Frontal cortex (tissue), 4 donors: ENCODE measurements at places on chromosomes 1 and 21.

GRCh38 chr1:100861379-100861778, 33.3 kb downstream of the EXTL2 start:
- DNase-seq, result no peak

DNA sequence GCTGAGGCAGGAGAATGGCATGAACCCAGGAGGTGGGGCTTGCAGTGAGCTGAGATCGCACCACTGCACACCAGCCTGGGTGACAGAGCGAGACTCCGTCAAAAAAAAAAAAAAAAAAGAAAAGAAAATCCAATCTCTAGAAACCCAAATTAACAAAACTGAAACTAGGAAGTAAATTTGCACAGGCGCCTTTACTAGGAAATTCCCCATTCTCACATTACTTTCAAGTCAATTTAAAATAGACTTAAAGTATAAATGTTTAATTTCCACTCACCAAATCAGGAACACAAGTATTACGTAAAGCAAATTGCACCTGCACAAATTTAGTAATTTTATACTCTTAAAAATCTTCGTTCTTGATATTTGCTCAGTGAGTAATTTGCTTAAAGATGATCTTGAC, 67.8 kb upstream of the BCAR3 start:
- no peak for DNase-seq

DNA sequence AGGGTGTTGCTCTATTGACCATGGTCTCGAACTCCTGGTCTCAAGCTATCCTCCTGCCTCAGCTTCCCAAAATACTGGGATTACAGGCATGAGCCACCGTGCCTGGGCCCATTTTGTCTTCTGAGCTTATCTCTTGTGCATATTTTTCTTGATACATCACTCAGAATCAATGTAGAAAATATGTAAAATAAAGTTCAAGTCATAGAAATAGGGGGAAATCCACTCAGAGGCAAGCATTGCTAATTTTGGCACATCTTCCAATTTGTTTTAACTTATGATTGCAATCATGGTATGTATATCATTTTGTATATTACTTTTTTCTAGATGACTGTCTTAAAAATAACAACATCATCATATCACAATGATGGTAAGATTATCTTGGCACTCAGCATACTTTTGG, 21.6 kb downstream of the RIT1 start:
- no peak for DNase-seq

DNA sequence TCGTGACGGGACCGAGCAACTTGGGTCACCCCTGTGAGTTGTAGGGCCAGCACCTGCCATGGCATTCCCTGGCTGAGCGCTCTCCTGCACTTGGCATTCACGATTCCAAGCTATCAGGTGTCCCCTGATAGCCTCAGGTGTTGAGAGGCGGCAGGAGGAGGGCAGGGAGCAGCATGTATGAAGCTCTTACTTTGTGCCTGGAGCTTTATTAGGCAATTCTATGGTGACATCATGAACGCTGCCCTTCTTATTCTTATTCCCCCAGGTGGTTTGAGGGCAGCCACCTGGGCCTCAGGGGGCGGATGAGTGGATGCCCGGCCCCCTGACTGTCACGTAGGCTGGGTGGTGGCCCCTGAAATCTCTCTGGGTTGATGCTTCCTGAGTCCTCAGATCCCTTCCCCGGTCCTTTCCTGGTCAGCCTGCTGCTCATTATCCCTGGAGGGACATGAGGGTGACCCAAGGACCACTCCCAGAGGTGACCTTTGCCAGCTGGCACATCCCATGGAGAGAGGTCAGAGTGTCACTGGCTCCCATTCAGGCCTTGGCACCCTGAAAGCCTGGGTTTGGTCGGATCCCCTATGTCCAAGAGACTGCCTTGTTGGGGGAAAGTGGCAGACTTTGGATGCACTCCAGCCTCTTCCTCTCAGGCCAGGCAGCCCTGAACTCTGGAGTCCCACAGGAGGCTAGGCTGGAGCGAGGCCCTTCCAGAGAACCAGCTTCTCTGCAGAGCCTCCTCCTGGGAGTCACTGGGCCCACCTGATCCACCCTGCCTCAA, 51.9 kb downstream of the SPSB1 start:
- DNase-seq, result no peak

DNA sequence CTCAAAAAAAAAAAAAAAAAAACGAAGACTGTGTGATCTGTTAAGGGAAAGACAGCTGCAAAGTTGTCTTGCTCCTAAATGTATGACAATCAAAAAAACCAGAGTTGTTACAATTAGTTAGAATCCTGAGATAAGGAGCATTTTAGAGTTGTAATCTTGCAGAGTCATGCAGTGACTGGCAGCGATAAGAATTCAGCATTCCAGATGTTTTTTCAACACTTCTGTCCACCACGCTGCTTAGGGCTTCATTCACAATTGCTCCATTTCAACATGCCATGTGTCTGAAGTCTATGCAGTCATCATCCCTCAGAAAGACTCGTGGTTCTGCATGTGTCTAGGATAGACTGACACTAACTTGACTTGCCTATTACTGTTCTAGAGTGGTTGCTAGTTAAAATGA, 102.4 kb upstream of the BACE2 start:
- DNase-seq, result no peak

- DNase-seq, result no peak
Observed at GRCh38 chr1:18929686-18930085, 26.8 kb downstream of the IFFO2 start.

DNA sequence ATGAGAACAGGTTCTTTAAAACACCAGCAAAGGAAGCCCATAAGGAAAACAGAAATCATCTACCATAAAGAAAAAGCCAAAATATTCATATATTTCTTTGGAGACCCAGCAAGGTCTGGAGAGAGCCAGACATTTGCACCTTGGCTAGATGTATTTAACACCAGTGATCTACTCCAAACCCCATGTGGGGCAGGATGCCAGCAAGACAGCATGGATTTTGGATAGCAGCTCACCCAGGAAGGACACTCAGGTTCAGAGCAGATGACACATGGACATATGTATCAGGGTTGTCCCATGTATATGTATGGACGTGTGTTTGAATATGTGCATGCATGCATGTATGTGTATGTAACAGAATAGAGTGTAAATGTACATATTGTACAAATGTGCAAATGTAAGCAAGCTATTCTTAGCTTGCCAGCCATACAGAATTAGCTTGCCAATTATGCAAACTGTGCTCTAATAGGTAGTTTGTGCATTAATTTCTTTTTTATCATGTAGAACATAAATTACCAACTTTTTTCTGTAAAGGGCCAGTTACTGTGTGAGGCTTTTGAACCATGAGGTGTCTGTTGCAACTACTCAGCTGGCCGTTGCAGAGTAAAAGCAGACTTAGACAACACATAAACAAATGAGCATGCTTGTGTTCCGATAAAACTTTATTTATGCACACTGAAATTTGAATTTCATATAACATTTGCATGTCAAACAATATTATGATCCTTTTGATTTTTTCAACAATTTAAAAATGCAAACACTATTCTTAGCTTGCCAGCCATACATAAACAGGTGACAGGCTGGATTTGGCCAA, 73.5 kb upstream of the KAZN start:
- no peak for DNase-seq

GRCh38 chr1:156191292-156191964, 2.5 kb upstream of the SLC25A44 start:
- DNase-seq, result no peak

DNA sequence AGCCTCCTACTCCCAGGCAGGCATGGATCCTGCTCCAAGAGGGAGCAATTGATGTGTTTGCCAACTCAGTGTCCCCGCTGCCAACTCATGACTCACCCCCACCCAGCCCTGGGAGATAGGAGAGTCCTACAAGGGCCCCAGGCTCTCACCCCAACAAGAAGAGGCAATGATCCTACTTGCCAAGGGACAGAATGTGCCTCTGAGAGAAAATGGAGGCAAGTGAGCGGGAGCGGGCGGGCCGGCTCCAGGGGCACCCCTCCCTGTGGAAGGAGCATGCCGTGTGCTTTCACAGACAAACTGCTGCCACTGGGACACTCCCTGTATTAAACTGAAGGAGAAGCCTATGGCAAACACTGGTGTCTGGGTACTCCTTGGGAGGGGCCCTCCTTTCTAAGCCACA, 16.7 kb downstream of the PKP1 start:
- DNase-seq, result no peak

DNA sequence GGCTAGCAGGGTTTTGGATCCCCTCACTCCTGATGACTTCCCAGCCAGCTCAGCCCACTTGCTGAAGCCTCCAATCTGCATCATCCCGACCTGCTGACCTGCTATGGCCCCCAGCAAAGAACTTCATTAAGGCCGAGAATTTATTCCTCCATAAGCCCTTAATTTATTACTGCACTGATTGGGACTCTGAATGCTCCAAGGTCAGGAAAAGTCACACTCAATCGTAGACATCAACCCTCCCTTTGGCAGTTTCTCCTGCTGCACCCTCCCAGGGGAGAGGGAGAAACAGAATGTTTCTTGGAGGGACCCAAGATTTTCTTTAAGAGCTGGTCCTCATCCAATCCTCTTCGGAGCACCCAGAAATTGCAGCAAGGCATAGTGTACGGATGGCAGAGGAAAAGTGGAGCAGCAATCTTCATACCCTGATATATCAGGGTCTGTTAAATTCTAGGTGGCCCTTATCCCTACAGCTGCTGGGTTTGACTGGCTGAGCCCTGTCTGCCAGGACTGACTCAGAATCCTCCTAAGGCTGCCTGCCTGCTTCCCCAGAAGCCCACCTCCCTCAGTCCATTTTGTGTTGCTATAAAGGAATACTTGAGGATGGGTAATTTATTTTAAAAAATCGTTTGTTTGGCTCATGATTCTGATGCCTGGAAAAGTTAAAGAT, 62.2 kb downstream of the DMAP1 start:
- DNase-seq, result no peak

DNA sequence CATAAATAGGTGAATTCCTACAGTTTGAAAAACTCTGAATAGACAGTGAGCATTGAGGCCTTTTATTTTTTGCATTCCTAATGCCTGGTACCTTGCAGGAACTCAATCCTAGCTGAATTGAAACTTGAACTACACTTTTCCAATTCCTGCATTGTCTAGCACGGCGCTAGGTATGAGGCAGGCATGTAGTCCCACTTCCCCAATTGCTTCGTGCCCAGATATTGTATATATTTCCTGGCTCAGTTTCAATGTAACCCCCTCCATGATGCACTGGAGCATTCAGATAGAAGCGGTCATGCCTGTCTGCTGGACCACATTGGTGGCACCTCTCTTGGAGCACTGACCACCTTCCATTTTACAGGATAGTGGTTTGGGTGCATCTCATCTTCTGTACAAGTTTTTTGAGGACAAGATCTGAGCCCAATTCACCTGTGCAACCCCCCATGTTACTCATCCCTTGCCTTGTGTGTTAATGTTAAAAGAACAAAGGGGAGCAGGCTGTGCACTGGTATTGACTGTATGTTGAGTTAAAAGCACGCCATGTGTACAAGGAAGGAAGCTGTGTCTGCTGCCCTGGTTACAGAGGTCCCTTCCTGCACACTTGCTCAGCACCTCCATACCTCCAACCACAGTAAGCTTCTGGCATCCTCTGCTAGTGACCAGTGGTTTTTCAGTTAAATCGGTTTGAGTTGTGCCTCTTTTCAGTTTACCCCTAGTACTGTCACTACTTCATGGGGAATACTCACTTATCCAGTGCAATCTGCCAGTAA, 10.0 kb upstream of the RAB7B start:
- DNase-seq, result no peak

- DNase-seq, result no peak
Observed at GRCh38 chr21:42580076-42580792, 66.6 kb downstream of the SLC37A1 start.

DNA sequence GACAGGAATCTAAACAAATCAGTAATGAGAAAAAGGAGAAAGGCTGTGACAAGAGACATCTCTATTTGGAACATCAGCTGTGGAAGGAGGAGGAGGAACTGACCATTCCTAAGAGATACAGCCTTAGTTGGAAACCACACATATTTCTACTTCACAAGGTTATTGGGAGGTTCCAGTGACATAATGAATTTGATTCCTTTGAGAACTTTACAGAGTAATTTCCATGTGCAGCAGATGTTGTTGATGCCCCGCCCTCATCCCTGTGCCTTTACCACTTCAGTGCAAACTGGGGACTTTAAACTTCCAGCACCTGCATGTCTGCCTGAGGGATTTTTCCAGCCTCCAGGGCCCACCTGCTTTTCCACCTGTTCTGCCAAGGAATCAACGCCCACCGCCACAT, 9.3 kb upstream of the ST6GALNAC5 start:
- no peak for DNase-seq

DNA sequence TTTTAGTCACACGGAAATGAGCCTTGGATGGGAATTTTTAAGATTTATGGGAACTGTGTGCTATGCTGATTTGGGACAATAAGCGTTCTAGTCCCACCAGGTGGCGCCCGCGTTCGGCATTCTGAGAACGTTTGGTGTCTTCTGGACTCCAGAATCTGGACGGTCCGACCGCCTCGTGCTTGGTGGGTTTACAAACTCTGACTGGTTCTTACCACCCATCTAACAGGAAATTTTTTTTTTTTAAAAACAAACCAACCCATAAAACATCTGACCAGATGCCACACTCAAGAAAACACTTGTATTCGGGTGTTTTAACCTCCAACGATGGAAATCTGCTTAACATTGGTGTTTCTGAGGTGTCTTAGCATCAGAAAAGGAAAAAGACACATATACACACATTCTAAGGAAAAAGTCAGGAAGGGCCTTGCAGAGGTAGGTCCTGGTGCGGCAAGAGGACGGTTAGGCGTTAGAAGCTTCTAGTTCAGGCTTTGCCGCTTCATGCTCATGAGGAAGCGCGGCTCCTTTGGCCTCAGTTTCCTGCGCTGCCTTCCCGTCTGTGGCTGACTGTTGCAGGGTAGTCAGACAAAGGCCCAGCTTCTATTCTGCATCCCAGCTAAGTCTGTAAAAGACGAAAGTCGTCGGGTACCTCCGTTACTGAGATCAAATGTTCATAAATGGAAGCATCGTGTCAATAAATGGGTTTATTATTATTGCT, 814 bp upstream of the DYRK3 start:
- DNase-seq, result peak; percentile 68

DNA sequence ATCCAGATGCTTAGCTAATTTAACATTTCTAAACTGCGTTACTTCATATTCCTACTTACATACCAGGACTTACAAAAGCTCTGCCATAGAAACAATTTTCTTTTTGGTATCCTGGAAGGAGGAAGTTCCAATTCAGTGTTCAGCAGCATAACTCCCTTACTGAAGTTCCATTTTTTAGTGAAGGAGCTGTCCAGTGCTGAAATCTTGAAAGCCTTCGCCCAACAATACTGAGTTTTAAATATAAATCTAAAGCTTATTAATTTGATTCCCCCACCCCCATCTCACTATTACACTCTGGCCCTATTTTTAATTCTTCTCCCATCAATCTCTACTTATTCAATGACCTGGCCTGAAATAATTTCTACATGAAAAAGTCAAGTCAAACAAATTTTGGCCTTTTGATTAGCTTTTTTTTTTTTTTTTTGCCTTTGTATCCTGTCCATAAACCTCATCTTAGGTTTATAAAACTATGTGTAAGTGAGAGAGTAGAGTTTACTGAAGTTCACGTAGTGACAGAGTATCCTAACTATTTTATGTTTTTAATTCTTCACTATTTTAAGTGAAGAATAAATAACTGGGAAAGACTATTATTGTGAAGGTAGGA, 323.0 kb upstream of the PLD5 start:
- DNase-seq, result no peak

- no peak for DNase-seq
Observed at GRCh38 chr1:214503553-214503952, 47.8 kb downstream of the PTPN14 start.

- no peak for DNase-seq
Observed at GRCh38 chr1:220699044-220699443, 8.9 kb downstream of the C1orf115 start.

GRCh38 chr1:16013220-16013907, 4.5 kb downstream of the HSPB7 start:
- DNase-seq, result peak; percentile 76
